Activated CD4-positive, alpha-beta T cell treated with anti-CD3 and anti-CD28 coated beads, Interleukin-2, amount 10 ng/mL, durations not matched to agents 24 days and 14 days (primary cell): ENCODE measurements at places on chromosomes 5 and 9.

DNA sequence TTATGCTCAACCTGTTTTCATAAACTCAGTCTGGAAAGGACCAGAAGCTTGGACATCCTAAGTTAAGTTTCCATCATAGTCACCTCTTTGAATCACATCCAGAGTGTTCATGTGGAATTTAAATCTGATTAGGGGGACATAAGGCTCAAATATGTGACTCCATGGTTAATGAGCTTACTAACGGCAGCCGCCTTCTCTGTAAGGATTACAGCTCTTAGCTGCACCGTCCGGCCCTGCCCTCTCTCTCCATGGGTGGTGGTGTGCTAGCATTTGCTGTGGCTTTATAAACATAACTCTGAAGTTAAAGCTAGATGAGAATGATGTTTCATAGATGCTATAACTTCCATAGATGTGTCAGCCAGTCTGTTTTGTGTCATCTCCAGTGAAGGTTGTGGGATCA lies 156.5 kb downstream of the TRIO start:
- DNase-seq = no peak

DNA sequence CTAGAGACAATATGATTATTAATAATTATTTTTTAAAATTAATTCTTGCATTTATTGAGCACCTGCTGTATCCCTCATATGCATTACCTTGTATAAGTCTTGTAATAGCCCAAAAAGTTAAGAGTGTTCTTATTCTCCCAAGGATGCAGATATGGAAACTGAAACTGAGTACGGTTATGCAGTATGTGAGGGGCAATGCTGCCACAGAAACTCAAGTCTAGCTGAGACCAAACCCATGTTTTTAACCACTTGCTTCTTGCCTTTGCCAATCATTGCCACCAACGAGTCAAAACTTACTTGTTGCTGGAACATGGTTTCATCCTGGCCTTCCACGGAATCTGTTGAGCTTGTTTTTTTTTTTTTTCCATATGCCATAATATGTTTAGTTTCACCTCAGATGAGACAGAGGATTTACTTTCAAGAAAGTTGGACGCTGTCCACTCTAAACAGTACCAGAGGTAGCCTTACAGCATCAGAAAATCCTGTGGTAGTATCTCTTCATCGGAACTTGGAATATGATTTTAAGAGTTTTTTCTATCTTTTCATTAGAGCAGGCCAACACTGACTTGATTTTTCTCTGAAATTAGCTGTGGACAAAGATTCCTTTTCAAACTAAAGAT lies 27.9 kb downstream of the DOCK8 start:
- peak; percentile 64 for DNase-seq

DNA sequence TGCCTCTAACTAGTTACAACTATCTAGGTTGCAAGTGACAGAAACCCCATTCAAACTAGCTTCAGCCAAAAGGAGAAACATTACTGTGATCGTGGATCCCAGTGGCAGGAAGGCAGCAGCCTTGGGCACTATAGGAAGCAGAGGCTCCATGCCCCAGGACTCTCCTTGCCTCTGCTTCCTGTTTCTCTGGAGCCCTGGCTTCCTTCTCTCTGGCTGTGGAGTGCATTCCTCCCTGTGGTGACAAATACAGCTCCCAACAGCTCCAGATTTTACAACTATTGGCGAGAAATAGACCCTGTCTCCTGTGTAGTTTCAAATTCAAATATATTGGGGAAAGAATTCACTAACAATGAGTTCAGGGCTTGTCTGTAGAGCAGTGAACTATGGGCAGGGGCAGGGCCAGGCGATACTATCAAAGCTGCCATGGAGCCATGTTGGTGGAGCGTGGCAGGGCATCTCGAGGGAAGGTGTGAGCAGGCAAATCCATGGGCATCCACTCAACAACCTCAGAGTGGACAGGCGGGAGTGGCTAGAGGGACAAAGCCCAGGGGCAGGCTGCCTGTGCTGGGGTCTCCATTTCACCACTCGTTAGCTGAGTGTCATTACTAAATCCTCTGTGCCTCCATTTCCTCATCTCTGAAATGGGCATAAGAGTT lies 189.5 kb downstream of the ERCC6L2 start:
- no peak for DNase-seq

DNA sequence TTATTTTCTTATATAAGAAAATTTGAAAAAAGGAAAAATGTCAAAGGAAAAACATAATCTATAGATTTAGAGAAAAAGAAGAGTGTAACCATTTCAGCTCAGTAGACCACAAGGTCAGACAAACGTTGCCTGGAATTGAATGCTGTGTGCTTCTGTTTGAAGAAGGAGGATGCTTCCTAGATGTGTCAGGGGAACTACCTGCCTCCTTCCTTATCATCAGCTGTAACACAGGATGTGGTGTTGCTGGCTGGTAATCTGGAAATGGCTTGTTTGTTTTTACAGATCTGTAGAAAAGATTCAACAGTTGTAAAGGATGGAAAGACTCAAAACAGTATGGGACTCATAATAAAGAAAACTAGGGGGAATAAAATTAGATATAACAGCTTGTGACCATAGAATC lies 160.7 kb upstream of the MEF2C start:
- DNase-seq = peak; percentile 65

DNA sequence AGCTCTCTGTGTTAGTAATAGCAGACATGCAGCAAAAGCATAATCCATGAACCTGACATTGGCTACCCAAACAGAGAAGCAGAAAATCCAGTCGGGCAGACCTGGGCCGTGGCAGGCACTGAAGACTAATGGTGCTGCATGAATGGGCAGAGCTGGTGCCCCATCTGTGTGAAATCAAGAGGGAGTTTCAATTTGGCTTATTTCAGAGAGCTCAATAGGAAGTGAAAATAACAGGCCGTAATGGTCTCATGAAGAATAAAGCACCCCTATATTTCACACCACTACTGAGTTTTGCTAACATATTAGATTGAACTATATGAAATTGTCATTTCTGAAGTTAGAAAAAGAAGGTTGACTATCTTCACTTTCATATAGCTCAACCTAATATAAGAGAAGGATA lies 149.7 kb downstream of the ENC1 start:
- DNase-seq = no peak

DNA sequence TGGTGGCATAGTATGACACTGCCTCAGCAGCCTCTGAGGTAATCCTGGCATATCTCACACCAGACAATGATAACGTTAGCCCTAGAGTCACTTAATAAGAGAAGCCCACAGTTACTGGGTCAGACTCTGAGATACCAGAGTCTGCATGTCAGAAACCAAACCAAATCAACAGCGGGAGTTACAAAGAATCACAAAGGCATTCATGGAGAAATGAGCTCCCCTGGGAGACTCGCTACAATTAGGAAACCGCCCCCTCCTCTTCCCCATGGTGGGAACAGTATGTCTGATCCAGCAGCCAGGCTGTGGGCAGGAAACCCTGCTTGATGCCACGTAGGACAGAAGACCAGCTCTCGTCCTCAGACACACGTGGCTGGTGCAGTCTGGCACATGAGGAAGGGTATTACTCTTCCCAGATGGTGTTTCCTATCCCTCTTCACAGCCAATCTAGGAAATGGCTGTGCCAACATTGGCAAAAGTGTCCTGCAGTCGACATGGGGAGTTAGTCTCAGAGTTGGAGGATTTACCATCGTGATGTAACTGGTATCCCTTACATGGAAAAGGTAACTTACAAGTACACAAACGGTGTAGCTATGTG lies 485.4 kb downstream of the ZNF608 start:
- DNase-seq = no peak

GRCh38 chr5:17670353-17670752 lies 36.1 kb downstream of the TAF11L14 start:
- DNase-seq = no peak

DNA sequence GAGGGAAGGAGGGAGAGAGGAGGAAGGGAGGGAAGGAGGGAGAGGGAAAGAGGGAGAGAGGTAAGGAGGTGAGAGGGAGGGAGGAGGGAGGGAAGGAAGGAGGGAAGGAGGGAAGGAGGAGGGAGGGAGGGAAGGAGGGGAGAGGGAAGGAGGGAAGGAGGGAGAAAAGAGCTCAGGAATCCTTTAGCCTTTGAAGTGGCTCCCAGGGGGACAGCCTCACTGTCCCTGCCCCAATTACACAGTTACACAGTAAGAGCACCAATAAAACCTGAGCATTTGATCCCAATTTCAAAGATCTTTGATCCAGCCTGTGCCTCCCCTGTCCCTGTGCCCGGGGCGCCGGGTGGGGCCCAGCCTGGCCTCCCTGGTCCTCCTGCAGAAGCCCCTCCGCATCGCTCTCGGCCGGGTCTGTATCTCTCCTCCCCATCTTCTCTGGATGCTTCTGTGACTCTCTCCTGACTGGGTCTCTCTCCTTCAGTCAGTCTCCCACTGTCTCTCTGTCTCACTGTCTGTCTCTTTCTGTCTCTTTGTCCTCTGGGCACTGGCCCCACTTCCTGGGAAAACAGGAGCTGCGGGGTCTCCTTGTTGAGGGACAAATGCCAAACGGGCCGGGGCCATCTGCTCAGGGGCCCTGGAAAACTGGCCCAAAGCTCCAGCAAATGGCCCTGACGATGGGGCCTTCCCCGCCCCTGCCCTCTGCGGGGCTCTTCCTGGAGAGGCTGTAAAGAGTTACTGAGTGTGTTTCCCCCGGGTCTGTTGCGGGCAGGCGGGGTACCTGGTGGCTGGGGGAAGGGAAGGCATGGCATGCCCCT lies 54.2 kb upstream of the EGFL7 start:
- DNase-seq = no peak

DNA sequence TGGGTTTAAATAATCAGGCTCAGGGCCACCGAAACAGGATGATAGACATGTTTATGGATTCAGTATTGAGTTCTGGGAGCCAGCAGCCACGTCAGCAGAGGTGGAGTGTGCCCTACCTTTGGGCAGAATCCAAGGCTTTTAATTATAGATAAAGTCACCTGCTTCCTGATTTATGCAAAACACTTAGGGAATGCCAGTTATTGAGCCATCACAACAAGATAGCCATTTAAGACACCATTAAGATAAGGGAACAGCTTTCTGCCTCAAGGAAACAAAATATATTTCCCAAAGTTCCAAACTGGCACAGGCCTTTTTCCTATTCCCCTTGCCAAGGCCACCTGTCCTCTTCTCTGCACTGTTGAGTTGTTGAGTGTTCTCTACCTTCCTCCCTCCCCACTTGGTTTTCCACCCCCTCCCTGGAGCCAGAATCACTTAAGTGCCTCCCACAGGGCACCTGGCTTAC lies 2.4 kb downstream of the CCL28 start:
- no peak for DNase-seq

DNA sequence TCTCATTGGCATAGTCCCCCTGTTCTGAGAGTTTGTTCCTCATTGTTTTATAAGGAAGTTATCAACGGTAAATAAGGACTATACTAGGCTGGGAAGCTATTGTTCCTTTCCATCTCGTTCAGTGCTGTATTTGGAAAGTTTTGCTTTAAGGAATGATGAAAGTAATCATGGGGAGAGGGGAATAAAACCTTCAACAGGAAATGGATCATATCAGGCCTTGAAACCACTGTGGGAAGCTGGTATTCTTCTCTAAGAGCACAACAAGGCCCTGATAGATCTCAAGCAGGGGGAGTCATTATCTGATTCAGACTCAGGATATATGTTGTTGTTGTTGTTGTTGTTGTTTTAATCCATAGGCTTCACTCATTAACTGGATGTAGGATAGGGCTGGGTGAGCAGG lies 474.5 kb downstream of the ENC1 start:
- no peak for DNase-seq

DNA sequence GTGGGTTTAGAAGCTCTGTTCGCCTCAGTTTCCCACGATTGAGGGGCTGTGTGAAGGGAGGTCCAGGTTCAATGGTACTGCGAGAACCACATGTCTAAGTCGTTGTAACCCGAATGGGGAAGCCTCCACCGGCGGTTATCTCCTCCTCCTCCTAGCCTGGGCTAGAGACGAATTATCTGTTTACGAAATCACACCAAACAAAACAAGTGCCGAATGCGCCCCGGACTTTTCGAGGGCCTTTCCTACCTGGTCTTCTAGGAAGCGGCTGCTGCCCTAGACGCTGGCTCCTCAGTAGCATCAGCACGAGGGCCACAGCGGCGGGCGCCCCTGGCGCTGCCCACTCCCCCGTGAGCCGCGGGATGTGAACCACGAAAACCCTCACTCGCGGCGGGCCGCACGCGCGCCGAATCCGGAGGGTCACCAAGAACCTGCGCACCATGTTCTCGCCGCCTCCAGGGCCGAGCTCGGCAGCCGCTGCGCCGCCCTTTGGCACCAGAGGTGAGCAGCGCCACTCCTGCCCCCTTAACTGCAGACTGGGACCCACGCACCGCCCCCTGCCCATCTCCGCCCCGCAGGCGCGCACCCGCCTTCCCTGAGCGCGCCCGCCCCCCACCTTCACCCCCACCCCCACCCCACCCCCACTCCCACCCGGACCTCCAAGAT lies at the start of gene CDKN2A:
Gene CDKN2A, minus strand, starts transcription at position 500 of the 663 bp plus-strand sequence.
- peak; percentile 88 for DNase-seq
